ENCODE measurements at places on chromosomes 11 and 22.

- DNase-seq = no peak
These were observed 1297.5 kb downstream of the LRRC4C start for GRCh38 chr11:40161854-40162410.

- DNase-seq = no peak
These were observed 4.0 kb downstream of the TOMM22 start for GRCh38 chr22:38685761-38686160.

DNA sequence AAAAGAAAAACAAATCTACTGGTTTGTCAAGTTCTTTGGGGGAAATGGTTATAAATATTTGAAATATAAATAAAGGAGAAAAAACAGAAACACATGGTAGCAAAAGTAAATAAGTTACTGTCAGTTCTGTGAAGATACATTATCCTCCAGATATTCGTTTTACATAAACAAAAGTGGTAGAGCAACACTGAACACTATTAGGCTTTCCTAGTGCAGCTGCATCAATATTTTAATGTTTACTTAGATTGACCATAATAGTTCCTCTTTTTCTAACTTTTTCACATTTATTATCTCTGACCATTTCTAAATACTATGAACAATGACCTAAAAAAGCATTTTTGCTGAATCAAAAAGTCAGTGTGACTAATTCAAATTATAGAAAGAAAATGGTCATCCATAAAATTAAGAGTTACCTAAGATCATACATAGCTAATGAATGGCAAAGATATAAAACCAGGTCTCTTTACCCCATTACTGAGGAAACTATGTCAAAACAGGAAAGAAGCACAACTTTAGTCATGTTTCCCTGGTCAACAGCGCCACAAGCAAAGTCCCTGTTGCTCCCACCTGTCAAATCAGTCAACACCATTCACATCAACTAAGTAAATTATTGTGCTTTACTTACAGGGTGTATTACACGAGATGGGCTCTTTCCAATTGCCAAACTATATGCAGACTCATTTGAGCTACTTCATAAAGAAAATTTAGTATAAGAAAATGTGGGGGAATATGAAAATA, 38.5 kb downstream of the SBF2 start:
- DNase-seq = no peak

DNA sequence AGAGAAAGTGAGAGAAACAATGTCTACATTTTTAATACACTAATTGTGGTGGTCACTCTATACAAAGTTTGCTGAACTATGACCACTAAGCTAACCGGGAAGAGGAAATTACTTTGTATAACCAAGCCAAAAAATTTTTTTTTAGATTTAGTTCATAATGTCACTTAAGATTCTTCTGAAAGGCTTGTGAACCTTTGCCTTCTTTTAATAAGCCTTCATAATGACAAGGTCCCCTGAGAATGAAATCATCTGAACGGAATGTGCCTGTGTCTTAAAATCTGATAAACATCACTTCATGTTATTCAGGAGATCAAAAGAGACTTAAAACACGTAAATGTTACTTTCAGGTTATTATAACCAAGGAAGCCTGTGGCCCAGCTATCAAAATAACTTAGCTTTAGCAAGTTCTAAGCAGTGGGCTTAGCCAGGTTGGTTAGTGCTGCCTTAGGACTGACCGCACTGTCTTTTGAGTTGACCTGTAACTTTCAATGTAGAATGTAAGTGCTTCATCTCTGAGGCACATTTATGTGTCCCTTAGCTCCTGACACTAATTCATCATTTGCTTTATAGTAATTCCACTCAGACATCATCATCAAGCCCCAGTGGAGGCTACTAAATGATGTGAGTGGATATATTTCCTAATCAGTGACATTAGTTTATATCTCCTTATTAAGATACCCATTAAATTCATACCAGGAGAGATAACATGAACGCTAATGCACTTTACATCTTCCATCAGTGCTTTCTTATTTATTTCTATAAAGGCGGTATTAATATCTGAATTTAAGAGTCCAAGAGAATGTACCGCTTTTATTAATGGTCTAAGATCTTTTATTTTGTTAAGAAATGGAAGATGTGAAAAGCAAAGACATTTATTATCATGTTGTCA, 122.5 kb downstream of the WNT11 start:
- no peak for DNase-seq

- DNase-seq = no peak
These were observed 13.5 kb downstream of the TXN2 start for GRCh38 chr22:36467946-36468345.
